RPMI8226 (cell line): ENCODE measurements at places on chromosomes 2 and 18.

GRCh38 chr2:51624995-51625394, 593.1 kb upstream of the NRXN1 start:
- no peak for DNase-seq

DNA sequence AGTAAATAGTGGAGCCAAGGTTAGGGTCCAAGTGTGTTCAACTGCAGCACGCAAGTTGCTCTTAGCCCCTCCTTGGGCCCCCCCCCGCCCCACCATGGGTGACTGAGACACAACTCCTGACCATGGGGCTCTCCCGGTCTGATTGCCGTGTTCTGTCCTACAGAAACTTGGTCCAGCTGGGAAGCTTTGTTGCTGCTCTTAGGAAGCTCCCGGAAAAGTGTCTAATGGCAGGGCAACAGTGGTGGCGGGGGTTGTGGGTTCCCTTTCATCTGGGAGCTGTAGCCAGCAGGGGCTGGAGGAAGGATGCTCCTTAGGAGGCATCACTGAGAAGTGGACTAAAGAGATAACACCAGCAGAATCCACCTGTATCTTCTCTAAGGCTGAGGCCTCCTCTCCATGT, 111.1 kb downstream of the CYP26B1 start:
- DNase-seq = no peak

- DNase-seq = no peak
Measured at GRCh38 chr2:112075490-112076260, 20.6 kb downstream of the TMEM87B start.

DNA sequence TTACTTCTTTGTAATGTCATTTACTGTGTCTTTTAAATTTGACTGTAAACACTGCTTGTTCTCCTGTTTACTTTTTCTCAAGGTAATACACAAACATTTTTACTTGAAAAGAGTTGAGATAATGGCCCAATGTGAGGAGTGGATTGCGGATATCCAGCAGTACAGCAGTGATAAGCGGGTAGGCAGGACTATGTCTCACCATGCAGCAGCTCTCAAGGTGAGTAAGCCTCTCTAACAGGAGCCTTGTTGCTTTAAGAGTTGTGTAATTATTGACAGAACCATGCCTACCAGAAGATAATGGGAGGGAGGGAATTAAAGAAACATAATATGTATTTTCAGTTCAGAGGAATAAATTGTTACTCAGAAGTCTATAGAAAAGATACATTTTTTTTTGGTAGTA, 16.5 kb upstream of the TTC27 start:
- DNase-seq = no peak

- DNase-seq = no peak
Measured at GRCh38 chr18:75057169-75057960, 151.6 kb downstream of the PTGR3 start.

GRCh38 chr2:174678395-174678794, 80.8 kb upstream of the WIPF1 start:
- no peak for DNase-seq

DNA sequence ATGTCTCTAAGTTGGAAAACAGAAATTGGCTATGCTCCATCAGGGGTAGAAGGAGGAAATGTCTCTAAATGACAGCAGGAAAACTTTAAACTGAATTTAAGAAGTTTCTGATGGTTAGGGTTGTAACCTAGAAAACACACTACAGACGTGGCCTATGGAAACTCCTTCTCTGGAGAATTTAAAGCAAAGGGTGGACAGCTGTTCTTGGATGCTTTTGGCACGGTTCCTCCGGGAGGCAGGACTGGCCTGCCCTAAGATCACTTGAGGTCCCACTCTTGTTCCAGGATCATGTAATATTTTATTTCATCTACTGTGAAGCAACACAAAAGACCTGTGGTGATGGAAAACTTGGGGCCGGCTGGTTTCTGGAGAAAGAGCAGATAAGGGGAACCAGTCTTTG, 77.0 kb downstream of the NRP2 start:
- DNase-seq = no peak

DNA sequence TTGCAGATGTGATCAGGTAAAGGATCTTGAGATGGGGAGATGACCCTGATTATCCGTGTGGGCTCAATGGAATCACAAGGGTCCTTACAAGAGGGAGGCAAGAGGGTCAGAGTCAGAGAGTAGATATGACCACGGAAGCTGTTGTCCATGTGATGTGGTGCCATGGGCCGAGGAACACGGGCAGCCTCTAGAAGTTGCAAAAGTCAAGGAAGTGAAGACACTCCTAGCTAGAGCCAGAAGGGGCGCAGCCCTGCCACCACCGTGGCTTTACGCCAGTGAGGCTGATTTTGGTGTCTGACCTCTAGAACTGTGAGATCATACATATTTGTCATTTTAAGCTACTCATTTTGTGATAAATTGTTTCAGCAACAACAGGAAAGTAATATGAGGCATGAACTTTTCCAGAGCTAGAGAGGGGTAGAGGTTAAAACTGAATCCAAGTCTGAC, 114.4 kb downstream of the CAPN13 start:
- DNase-seq = no peak

GRCh38 chr2:120352696-120353590, 7.0 kb downstream of the INHBB start:
- no peak for DNase-seq

GRCh38 chr2:37709111-37709510, 37.7 kb upstream of the CDC42EP3 start:
- DNase-seq = no peak

DNA sequence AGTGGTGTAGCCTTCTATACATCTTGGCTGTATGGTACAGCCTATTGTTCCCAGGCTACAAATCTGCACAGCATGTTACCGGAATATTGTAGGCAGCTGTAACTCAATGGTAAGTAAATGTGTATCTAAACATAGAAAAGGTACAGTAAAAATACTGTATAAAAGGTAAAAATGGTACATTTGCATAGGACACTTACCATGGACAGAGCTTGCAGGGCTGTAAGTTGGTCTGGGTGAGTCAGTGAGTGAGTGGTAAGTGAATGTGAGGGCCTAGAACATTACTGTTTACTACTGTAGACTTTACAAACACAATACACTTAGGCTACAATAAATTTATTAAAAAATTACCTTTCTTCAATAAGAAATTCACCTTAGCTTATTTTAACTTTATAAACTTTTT, 3.7 kb upstream of the MRPS9 start:
- no peak for DNase-seq

DNA sequence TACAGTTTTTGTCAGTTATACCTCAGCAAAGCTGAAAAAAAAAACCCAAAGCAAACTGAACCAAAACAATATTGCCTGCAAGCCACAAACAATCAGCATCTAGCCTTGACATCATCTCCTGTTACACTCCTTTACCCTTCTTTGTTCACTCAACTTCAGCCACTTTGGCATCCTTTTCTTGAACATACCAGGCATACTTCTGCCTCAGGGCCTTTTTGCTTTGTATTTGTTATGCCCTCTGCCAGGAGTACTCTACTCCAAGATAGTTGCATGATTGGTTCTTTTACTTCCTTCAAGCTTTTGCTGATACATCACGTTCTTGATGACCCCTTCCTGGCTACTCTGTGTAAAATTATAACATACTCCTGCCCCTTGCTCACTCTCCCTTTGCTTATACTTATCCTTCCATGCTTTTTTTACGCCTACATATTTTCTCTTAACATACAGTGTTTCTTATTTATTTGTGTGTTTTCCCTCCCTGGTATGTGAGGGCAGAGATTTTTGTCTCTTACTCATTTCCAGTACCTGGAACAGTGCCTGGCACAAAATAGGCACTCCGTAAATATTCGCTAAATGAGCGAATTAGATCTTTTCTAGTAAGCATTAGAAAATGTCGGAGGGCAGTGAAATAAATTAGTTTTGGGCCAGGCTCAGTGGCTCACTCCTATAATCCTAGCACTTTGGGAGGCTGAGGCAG, 12.7 kb downstream of the ABI2 start:
- DNase-seq = no peak

GRCh38 chr18:37253394-37254235, 312.0 kb downstream of the CELF4 start:
- DNase-seq = peak; percentile 21

DNA sequence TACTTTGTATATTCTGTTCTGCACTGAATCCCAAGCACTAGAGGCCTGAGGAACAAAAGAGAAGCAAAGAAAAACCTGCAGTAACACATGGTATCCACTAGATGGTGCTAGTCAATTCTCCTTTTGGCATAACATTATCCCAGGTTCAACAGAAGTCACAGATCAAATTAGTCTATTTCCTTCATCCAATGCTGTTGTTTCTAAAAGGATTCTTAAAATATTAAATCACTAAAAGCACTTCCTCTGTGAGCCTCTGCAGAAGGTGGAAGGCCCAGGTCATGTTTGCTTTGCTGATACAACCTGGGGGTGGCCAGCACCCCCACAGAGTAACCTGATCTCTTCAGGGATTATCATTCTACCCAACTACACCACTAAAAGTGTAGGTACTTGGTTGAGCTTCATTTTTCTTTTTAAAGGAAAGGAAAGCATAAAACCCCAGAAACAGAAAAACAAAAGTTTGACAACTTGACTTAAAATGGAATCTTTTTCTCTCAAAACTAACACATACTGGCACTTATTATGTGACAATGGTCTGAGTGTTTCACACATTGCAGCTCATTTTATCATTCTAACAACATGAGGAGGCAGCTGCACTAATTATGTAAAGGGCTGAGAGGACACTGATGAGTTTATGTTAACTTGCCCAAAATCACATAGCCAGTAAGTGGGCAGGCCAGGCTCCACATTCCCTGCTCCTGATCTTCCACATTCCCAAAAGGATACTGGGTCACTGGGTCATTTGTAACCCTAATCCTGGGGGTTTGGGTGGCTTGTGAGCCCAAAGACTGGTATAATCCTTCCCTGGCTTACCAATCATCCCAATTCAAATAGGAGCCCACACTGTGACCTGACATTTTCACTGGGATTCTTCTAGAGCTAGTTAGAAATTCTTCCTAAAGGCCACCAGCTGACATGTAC, 66.8 kb upstream of the DNER start:
- peak; percentile 34 for DNase-seq

DNA sequence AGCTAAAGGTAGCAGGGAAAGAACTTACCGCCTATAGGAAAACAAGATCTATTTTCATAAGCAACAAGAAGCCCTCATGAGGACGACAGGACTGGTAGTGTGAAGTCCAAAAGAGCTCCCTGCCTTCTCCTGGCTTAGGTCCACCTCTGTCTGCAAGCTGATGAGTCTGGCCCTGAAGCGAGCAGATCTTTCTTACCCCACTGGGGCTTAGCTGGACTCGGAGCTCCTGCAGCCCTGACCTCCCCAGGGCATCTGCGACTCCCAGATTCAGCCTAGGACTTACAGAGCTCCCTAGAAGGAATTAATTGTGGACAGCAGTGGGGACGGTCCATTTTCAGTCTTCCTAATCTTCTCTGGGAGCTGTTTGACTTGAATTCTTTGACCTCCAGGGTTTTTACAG, 53.7 kb downstream of the MCFD2 start:
- no peak for DNase-seq

DNA sequence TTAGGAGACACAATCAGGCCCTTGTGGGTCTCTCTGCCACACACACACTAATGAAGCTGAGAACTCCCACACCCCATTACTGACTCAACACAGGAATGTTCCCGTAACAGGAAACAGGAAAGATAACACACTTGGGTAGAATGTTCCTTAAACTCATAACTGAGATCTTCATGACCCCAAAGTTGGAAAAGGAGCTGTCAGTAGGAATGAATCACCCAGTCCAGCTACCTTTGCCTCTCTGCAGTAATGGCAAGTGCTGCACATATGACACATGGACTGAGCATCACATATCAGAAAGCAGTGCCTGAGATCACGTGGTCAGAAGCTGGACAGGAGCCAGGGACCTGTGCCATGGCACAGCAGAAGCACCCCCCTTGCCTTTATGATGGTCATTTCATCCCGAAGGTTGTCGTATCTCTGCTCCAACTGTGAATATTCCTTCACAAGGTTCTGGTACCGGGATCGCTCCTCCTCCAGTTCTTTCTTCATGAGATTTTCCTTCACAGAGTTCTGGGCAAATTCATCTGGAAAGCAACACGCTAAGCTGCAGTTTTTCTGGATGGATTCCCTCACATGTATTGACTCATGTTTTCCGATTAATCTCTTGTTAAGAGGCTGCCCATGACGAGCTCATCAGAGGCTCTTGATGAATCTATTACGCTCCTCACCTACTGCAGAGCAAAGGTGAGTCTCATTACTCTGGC, 65.4 kb upstream of the ACAA2 start:
- DNase-seq = no peak

GRCh38 chr18:64419156-64419555, 270.3 kb upstream of the LINC00305 start:
- DNase-seq = no peak

DNA sequence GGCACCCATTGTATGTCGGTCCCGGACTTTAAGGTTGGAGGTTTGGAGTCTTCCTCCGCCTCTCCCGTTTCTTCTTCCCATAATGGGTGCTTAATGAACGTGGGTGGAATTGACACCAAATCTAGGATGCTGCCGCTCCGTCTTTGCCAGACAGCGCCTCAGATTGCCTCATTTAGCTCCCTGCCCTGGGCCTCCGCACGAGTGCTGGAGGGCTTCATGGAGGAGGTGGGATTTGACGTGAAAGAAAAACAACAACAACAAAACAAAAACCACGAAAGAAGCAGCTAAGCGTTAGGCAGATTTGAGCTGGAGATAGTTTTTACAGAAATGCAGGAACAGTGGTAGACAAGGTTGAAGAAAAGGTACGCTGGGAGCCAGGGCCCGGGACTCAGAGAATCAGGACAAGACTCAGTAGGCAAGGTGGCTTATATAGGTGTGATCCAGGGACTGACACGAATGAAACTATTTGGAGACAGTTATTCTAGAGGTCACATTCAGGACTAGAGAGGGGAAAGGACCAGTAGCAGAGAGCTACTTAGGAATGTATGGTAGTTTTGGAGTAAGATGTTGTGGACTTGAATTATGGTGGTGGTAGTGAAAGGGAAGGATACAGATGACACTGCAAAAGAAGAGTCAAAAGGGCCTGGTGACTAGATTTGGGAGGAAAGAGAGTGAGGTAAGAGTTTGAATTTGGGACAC, 605 bp downstream of the ZNF2 start:
- no peak for DNase-seq

DNA sequence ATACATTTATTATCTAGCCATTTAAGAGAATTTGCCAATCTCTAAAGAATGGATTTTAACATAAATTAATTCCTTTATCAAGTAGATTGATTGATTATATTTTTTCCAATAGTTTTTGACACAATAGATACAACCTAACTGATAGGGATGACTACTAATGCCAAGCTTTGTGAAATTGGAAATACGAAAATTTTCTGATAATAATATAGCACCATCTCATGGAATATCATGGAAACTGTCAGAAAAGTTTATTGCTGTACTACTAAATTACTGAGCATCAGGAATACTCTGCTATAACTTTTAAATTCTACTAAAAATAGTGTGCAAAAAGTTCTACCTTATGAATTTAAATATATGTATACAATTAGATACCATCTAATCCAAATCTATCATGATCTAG, 101.8 kb upstream of the MAP2 start:
- DNase-seq = no peak
